Activated naive CD4-positive, alpha-beta T cell treated with anti-CD3 and anti-CD28 coated beads, Interleukin-2, amount 10 ng/mL, durations not matched to agents 7 days and 5 days (primary cell): ENCODE measurements at places on chromosomes 7 and 10.

- peak; percentile 65 for DNase-seq
These were observed 984 bp upstream of the IKZF1 start for GRCh38 chr7:50303335-50304128.

- no peak for DNase-seq
These were observed 156.6 kb upstream of the SEMA3D start for GRCh38 chr7:85343484-85343883.

DNA sequence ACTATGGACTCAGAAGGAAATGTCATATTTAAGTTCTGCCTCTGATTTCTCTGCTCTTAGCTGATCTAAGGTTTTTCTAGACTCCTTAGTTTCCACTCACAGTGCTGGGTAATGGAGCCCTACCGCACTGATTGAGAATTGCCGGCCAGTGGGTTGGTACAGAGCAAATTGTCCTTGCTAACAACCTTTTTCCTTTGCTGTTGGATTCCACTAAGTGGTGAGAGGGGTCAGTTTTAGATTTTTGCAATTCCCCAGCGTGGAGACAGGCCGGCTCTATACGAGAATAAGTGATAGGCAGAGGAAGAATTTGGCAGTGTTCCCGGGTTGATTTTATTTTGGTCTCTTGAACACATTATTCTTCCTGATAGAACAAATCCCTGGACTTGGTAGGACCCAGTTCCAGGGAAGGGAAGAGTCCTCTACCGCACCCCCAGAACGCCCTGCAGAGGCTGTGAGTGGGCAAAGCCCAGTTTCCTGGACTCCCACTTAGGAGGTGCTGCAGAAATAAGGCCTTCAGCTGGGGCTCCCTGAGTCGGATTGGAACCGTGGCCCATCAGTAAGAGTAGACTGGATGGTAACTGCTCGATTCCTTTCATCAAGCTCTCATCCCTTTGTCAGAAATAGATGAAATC, 3.0 kb upstream of the NRP1 start:
- no peak for DNase-seq

DNA sequence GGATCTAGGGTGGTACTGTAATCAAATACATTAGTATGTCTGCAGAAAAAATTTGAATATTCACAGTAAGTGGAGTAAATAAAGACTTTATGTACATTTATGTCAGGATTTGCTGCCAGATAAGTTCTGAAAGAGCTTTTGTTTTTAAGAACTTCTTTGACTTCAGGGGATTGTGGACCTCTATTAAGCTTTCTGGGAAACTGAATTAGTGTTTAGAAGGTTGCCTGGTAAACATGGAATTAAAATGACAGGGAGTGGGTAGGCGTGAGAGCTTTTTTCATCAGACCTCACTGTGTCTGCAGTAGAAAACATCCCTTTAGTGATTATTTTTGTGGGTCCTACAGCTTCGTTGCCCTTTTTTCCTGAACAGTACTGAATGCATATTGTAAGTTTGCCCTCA, 15.7 kb downstream of the SDHAF3 start:
- DNase-seq: no peak

- no peak for DNase-seq
These were observed 54.4 kb upstream of the TMEM72 start for GRCh38 chr10:44856696-44857095.

DNA sequence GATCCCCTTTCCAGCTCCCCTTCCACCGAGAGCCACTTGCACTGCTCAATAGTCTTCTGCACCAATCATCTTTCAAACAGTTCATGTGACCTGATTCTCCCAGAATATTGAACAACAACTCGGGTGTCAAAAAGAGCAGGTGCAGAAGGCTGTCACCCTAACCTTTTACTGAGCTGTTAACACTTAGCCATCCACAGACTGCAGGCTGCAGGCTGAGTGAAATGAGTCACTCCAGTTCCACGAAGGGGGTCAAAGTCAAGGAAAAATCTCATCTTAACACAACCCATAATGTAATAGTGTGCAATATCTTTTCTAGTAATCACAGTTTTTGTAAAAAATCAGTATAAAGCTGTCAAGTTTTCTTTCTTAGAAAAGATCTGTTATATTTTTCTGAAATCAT, 63.1 kb downstream of the MTPAP start:
- no peak for DNase-seq

DNA sequence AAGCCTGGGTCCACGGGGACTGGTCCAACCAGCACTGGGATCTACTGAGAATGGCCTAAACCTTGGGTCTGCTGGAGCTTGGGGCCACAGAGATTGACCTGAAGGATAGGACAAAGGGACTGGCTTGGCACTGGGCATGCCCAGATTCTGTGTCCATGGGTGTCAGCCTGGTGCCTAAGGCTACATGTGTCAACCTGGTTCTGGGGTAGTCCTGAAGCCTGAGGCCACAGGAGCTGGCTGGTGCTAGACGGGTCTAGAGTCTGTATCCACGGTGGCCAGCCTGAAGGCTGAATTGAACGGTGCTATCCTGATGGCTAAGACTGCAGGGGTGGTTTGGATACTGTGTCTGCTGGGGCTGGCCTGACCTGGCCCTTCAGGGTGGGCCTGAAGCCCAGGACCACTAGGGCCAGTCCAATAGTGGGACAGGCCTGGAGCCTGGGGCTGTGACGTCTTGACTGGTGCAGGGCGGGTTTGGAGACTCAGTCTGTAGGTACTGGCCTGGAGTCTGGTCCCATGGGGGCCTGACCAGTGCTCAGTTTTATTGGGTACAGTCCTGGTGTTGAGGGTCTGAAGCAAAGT, 152.4 kb upstream of the HPS1 start:
- DNase-seq: no peak

- no peak for DNase-seq
These were observed 15.5 kb upstream of the SP4 start for GRCh38 chr7:21412410-21412851.

DNA sequence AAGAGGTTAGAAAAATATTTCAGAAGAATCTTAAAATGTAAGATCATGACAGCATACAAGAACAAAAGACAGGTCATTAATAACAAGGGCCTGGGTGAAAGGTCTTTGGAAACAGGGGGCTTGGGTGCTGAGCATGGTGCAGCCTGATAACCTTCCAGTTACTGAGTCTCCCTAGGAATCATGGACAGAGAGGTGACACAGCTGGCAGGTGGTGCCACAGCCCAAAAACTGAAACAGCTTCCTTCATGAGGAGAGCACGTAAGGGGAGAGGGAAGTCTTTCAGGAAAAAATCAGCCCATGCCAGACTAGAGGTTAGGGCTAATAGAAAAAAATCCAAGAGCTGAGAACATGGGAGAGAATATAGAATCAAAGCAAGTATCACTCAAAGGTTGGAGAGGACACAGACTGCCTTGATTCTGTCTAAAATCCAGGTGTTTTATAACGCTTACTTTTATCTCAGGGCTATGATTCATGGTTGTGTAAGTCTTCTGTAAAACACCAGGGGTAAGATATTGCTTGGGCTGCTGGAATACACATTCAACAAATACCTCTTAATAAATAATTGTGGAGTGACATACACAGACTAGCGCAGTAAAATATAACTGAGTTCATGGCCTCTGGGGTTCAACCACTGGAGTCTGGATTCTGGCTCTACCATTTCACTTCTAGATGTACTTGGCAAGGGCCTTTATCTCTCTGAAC, 88.1 kb downstream of the SEMA3C start:
- no peak for DNase-seq

DNA sequence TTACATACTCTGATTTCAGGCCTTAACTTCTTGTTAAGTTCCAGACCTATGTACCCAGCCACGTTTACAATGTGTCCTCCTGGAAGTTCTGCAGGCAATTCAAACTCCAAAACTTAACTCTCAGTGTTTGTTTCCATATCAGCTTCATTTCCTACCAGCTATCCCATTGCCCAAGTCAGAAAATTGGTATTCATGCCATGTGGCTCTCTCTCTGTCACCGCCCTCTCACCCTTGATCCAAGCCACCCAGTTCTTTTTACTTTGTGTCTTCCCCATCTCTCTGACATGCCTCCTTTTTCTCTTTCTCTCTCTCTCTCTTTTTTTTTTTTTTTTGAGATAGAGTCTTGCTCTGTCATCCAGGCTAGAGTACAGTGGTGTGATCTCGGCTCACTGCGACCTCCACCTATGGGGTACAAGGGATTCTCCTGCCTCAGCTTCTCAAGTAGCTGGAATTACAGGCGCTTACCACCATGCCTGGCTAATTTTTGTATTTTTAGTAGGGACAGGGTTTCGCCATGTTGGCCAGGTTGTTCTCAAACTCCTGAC, 33.9 kb downstream of the ARL4A start:
- no peak for DNase-seq

GRCh38 chr7:115682507-115682906, 348.1 kb downstream of the TFEC start:
- DNase-seq: no peak

- peak; percentile 44 for DNase-seq
These were observed 117.9 kb upstream of the AGR3 start for GRCh38 chr7:16999541-17000267.

- DNase-seq: no peak
These were observed 29.2 kb downstream of the TRRAP start for GRCh38 chr7:98907570-98907969.

DNA sequence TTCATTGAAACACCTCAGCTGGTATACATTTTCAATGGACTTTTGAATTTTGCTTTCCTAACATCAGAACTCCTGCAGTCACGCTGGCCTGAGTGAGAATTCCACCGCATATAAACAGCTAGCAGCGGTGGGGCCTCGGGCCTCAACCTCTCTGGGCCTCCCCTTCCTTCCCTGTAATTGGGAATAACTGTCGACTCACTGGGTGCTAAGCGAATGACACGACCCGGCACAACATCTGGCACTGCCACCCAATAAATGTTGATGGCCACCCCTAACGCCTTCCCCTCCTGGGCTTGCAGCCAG, 670 bp downstream of the RCC1L start:
- DNase-seq: no peak

- DNase-seq: no peak
These were observed 10.1 kb upstream of the ADAP1 start for GRCh38 chr7:964401-965231.

DNA sequence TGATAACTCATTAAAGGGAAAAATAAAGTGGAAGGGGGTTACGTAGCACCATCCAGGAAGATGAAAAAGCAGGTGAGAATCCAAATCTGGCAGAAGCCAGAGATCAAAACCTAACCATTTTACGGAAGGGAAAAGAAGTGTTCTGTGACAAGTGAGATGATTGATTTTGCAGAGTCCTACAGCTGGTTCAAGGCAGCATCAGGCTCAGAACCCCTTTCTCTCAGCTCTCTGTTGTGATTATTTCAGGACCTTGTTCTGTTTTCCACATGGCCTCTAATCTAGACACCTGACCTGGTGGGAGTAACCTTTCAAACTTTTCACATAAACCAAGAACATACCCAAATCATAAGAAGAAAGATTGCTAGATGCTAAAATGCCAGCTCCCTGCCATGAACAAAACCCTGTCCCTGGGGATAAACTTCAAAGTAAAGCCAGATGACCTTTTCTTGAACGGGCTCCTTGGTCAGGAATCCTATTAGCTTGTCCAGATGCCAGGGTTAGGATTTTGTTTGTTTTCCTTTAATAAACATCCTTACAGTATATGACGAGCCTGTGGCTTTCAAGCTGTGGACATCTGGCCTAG, 5.9 kb downstream of the DUSP5 start:
- no peak for DNase-seq

GRCh38 chr10:101029520-101030295, 1.2 kb downstream of the PDZD7 start:
- DNase-seq: no peak
